ENCODE measurements at places on chromosomes 12 and 14.

- no peak for DNase-seq
Observed at GRCh38 chr14:63840981-63841380, 11.8 kb upstream of the SYNE2 start.

DNA sequence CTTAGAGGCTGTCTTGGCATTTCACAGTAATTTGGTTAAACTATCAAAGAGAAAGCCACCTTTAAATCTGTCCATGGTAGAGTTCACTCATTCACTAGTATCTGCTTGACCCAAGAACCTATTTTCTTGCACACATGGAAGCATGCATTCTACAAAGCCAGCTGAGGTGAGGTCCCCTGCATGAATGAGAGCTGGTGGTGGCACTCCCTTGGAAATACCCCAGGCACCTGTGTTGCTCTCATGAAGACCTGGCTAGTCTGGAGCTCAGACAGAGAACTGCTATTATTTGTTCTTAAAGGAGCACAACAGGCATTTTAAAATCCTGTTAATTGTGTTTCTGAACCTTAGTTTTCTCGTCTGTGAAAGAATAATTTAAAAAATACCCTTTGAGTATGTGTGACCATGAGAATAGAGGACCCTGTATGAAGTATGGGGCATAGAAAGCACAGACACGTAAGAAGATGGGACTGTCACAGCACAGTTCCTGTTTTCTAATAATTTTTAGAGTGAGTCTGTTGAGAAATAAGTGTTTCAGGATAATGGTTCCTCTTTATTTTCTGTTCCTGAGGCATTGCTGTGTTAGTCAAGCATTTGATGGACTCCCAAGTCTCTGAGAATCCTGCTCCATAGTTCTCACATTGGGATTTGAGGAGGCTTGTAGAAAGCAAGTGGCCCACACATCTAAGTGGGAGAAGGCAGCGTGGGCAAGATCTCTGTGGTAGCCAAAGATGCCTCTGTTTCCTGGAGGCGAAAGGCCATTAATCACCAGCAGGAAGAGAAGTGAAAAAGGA lies 10.9 kb downstream of the RGS6 start:
- DNase-seq: no peak

DNA sequence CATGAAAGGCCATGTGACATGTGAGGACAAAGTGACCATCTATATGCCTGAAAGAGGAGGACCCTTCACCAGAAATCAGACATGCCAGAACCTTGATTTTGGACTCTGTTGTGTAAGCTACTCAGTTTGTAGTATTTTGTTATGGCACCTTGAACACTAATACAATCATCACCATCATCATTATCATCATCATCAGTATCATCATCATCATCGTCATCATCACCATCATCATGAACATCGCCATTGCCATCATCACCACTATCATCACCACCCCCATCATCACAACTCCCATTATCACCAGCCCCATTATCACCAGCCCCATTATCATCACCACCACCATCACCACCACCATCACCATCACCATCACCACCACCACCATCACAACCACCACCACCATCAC lies 15.9 kb downstream of the ISCU start:
- DNase-seq: no peak

- DNase-seq: no peak
Observed at GRCh38 chr12:53862206-53862605, 76.4 kb upstream of the HOXC13 start.

GRCh38 chr14:47261350-47261749 lies 414.1 kb downstream of the MDGA2 start:
- no peak for DNase-seq

DNA sequence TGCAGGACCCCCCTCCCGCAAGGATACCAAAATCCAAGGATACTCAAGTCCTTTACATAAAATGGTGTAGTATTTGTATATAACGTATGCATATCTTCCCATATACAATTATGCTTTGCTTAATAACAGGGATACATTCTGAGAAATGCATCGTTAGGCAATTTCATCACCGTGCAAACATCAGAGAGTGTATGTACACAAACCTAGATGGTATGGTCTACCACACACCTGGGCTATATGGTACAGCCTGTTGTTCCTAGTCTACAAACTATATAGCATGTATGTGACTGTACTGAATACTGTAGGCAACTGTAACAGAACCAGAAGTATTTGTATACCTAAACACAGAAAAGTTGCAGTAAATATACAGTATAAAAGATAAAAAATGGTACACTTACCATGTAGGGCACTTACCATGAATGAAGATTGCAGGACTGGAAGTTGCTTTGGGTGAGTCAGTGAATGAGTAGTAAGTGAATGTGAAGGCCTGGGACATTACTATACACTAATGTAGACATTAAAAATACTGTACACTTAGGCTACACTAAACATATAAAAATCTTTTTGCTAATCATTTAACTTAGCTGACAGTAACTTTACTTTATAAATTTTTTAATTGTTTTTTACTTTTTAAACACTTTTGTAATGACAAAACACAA lies 141.1 kb downstream of the SLC41A2 start:
- no peak for DNase-seq

DNA sequence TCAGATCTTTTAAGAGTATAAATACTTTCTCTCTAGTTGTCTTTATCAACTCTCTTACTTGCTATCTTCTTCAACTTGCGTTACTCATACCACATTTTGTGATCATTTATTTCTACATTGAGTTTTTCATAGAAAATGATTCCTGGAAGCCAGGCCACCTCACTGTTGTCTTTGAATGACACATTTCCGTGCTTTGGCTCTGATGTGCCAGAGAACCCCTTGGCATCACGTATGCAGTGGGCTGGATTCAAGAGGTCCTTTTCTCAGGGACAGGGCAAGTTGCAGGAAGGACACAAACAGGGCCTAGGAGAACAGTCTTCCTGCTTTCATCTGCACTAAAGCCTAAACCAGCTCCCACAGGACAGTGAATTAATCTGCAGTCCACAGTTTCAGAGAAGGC lies 70.3 kb upstream of the PYGL start:
- DNase-seq: no peak

GRCh38 chr12:103998976-103999375 lies 33.3 kb downstream of the TDG start:
- no peak for DNase-seq

DNA sequence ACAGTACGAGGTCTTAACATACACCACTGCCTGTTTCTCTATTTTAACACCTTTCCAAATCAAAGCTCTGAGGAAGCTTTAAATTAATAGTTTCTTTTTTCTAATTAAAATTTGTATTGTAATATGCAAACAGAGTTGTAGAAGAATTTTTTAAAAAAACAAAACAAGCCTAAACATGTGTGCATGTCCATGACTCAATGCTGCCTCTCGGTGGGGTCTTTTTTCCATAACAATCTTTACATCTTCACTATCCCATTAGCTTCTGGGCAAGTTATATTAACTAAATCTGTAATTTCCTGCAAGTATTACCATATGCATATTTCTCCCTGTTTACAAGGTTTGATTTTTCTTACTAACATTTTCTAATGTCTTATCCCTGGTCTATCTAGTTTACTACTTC lies 143.9 kb upstream of the NAV3 start:
- DNase-seq: peak; percentile 28

DNA sequence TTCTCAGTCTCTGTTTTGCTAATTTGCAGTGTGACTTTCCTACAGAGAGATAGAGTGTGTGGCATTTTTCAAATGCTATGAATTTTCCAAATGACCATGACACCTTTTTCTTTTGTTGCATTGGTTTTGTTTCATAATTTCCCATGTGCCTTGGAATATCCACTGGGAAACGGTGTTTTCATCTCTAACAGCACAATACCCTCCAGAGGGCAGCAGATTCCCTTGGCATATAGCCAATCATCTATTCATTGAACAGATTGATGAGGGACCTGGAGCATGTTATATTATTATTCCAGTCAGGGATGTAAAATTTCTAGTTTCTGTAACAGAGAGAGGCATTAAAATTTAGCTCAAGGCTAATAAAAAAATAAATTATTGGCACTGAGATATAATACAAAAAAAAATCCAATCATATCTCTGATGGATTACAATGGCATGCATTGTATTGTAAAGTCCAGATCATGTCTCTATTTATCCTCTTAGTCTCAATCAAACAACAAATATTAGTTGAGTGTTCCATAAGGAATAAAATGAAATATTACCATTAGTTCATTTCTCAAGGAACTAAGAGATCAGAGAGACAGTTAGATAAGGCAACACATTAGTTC lies 29.6 kb upstream of the NTN4 start:
- peak; percentile 49 for DNase-seq

DNA sequence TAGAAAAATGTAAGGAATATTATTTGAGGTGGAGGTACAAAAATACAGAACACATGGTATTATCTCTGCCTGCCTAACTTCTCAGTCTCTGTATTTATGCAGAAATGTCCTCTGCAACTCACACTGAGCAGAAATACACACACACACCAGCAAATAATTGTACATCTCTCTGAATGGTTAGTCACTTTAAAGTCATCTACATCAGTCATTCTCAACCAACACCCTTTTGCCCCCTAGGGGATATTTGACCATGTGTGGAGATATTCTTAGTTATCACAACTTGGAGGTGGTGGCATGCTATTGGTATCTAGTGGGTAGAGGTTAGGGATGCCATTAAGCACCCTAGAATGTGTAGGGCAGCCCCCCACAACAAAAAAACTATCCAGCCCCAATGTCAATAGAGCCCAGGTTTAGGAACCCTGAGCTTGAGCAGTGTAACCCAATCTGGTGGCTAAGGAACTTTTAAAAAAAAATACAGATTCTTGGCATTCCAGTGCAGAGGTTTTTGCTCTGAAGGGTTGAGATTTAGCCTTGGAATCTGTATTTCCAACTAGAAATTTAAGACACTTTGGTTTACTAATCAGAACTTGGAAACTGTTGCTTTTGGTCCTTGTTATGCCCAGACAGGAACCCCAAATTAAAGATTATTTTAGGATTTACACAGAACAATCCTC lies 183.8 kb downstream of the TBX5 start:
- no peak for DNase-seq

DNA sequence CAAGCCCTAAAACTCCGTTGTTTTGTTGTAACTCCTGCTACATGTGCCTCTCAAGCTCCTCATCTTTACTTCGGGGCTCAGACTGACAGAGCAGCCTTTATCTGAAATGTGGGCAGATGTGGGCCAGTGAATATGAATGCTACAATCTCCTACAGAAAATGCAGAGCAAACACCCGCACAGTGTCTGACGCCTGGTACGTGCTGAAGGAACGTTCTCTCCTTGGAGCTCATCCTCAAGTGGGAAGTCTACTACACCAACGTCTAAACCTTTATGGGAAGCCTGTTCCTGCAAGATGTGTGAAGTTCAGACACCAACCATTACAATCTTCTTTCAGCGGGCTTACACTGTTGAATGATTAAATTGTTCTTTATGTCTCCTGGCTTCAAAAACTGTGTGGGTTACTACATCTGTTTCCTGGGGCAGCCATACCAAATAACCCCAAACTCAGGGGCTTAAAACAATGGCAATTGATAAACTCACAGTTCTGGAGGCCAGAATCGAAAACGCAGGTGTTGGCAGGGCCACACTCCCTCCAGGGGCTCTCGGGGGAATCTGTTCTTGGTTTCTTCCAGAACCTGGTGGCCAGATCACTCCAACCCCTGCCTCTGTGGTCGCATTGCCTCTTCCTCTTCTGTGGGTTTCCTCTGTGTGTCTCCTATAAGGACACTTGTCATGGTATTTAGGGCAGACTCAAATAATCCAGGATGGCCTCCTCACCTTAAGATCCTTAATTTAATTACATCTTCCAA lies 179.7 kb upstream of the PLXNC1 start:
- DNase-seq: no peak

DNA sequence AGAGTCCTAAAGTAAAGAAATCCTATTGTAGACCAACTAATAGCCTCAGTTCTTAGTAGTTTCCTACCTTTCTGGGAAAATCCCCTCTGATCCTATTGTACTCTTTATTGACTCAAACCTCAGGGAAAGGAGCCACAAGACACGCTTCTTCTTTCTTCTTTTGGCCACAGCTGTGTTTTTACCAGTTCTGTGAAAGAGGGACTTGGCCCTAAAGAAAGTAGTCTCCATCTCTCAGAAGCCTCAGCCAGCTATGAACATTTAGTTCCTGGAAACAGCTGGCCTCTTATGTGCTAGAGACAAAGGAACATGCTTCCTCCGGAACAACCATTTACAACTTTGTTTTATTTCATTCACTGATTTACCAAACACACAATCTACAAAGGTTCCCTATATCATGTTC lies 66.1 kb upstream of the ARID2 start:
- DNase-seq: no peak

DNA sequence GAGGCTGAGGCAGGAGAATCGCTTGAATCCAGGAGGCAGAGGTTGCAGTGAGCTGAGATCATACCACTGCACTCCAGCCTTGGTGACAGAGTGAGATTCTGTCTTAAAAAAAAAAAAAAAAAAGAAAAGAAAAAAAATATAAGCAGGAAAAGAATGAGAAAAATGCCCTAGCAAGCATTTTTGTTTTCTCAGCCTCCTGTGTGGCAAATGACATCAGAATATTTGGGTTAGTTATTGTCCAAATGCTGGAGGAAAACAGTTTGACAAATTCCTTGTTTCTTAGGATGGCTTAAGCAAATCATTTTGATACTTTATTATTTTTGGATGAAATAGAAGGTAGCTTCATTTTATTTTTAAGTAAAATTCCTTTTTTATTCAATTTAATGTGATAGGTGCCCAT lies 7.5 kb upstream of the PTPRR start:
- no peak for DNase-seq

GRCh38 chr14:51188566-51189185 lies 51.4 kb upstream of the TMX1 start:
- no peak for DNase-seq

DNA sequence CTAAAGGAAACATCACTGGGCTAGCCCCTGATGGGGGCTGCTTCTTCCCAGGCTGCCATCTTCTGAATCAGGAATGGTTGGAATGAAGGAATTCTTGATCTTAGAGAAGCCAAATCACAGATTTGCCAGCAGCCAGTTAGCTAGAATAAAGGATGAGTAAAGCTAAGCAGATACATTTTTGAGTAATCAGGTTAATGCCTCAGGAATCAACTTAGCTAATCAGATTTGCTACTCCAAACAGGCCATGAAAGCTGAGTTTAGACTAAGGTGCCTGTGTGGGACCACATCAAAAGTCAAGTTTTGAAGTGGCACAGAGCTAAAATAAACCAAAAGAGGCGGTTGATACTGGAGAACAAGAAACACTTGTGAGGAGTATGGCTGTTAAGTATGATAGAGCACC lies 28.8 kb upstream of the LMO3 start:
- DNase-seq: no peak

DNA sequence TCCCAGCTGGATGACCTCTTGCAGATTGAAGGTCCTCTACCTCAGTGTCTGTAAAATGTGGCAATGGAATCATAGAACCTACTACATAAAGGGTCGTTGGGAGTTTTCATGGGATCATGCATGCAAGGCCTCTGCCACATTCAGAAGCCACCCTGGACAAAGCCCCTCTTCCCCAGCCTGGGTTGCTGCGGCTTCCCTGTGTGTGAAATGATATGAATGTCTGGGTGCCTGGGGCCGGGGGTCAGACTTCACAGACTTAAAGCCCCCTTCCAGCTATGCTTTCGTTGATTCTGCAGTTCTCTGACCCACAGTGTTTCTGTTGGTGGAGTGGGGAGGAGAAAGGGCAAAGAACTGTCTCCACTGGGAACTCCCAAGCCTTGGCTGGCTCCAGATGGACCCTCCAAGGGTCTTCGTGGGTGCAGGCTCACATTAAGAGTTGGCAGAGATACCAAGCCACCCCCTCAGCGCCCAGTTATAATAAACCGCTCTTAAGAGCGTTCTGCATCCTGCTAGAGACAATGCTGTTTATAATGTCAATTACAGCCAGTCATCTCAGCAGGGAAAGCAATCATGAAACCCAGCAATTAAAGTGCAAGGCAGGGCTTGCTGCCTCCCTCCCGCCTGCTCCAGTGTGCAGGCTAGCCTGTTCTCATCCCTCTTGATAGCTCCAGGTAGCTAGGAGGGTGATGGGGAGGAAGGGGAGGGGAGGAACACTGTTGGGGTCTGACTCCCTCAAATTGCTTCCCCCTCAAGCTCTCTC lies 210.9 kb upstream of the FKBP4 start:
- no peak for DNase-seq
